ENCODE measurements at places on chromosomes 3 and 15. TPM values are rescaled to one million over a fixed set of nuclear protein-coding genes. Genes with fewer than 3 reads are reported as not detected.

GXYLT2 gene
- 2.0 TPM for polyA plus RNA-seq

GRCh38 chr15:31241888-31242522 lies 84.6 kb upstream of the KLF13 start:
- DNase-seq: no peak

C2CD4B gene
- polyA plus RNA-seq: 0.45 TPM

DNA sequence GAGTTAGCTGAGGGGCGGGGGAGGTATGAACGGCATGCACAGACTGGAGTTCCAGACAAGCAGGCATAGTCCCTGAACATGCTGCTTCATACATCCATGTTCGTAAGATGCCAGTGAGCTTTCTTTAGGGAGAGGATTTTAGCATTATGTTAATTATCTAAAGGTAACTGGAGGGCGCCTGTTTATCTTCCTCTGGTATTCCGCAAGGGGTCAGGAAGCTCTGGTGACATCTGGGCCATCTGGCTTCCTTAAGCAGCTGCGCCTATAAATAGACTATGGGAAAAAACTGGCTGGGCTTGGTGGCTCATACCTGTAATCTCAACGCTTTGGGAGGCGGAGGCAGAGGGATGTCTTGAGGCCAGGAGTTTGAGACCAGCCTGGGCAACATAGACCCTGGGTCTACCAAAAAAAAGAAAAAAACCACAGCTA lies 1.5 kb upstream of the FBXO22 start:
- DNase-seq: no peak

IGF2BP2 gene
- polyA plus RNA-seq: 6.1 TPM

DNA sequence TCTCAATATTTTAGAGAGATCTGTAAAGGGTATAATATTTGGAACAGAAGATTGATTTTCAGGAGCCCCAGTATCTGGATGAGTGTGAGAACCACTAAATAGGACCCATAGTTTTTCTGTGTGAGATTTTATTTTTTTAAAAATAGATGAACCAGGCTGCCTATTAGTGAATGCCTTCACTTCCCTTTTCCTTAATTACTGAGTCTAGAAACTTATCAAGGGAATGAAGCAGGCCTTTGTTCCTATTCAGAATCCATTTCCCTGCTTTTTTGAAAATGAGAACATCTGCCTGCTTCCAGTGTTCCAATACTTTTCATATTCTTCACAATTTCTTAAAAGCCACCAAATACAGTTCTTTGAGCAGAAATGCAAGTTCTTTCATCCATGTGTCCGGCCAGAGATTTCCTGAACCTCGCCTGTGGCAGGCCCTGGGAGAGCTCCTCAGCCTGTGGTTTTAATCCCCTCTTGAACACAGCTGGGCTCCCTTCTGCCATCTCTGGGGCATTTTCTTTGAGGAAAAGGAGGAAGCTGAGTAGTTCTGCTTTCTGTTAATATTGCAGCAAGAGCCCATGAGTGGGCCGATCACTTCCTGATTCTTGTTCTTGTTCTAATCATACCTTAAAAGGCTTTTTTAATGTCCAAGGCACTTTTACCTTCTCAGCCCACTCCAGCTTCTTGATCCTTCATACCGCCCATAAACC lies 4.7 kb downstream of the EHD4 start:
- no peak for DNase-seq

DNA sequence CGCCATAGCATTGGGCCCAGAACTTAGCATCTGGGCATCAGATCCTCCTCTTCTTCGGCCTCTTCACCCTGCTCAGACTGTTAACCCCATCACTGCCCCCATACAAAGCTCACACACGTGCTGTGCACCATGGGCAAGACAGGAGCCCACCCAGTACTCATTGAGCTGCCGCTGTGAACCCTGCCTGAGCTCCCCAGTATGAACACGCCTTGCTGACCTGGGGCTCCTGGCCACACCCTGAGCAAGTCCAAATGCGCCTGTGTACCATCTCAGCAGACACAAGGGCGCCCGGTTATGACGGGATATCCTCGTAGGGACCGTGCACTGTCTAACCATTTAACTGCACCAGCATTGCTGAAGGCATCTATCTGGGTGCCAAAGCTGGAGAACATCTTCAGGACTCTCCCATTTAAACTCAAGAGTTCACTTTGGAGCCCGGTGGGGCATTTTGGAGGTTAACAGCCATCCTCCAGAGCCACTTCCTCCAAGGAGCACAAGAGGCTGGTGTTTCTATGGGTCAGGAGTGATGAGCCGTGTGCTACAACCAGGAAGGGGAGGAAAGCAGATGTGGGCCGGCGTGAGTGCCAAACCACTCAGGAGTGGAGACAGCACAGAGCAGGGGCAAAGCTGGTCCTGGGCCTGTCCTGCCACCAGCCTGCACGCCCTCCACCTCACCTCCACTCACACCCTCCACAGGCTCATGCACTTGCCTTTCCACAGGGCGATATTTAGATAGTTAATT lies 12.1 kb downstream of the PRR23E start:
- no peak for DNase-seq

GRCh38 chr3:36846406-36846805 lies 82.1 kb upstream of the DCLK3 start:
- DNase-seq: no peak

GABRB3 gene
- 78.3 TPM for polyA plus RNA-seq

TUSC7 gene
- not detected for polyA plus RNA-seq

DNA sequence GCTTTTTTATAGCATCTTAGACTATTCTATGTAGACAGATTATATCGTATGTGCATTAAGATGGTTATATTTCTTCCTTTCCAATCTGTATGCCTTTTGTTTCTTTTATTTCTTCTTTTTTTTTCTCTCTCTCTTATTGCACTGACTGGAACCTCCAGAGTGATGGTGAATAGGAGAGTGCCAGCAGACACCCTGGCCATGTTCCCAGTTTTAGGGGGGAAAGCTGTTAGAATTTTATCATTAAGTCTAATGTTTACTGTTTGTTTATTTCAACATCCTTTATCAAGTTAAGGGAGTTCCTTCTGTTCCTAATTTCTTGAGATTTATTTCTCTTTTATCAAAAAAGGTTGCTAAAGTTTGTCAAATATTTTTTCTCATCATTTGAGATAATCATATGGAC lies 116.6 kb upstream of the LRTM1 start:
- no peak for DNase-seq

GRCh38 chr15:100958326-100959065 lies 39.3 kb downstream of the LRRK1 start:
- peak; percentile 77 for DNase-seq

FILIP1L gene
- 0.22 TPM for polyA plus RNA-seq

DNA sequence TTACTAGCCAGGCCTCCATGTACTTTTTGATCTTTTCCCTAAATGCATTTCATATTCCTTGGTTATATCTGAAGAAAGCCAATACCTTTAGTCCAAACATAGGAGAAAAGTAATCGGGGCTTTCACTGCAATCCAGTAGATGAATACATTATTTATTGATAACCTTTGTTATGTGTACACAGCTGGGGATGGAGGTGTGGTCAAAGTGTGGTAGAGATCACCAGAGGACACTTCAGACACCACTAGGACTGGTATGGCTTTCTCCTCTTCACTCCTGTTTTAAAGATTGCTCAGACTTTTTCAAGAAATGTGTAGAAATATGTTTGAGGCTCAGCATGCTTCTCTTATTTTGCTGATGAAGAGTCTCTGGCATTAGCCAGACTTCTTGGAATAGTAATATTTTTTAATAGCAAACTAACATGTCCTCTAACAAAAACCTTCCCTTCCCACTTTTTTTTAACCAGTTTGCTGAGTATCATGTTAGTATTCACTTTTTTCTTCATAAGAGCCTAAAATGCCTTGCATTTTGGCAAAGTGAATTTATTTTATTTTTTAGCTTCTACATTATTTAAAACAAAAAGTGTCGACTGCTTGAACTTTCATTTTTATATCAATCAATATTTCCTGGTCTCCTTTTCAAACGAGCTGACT lies 65.6 kb upstream of the MBNL1 start:
- DNase-seq: peak; percentile 5

- no peak for DNase-seq
Measured at GRCh38 chr3:68943753-68944500, 11.6 kb upstream of the TAFA4 start.

GRCh38 chr3:42936157-42936981 lies 30.4 kb downstream of the ZNF662 start:
- DNase-seq: no peak

GRCh38 chr3:41328926-41329325 lies 129.6 kb downstream of the CTNNB1 start:
- DNase-seq: no peak

SAMMSON gene
- not detected for polyA plus RNA-seq

GRCh38 chr3:48437812-48438211 lies 2.1 kb downstream of the CCDC51 start:
- no peak for DNase-seq

DNA sequence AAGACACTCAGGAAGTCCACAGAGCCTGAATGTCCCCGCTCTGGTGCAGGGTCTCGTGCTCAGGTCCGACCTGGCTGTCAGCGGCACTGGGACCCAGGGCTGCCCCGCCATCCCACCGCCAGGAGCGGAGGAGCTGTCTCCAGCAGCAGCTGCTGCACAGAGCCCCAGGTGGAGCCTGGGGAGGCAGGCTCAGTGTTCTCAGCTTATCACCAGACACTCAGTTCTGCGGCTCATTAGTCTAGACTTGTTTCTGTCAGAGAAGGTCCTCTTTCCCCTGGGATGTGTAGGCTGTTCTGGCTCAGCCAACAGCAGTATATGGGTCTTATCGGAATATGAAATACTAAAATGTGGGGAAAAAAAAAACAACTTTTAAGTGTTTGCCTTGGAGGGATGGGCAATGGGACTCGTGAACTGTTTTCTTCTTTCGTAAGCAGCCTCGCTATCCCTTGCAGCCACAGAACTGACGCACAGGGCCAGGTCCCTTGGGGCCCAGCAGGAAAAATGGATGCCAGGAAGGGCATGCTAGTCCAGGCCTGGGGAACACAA lies 75.9 kb downstream of the KLF13 start:
- DNase-seq: no peak

CP gene
- polyA plus RNA-seq: 2.6 TPM

DNA sequence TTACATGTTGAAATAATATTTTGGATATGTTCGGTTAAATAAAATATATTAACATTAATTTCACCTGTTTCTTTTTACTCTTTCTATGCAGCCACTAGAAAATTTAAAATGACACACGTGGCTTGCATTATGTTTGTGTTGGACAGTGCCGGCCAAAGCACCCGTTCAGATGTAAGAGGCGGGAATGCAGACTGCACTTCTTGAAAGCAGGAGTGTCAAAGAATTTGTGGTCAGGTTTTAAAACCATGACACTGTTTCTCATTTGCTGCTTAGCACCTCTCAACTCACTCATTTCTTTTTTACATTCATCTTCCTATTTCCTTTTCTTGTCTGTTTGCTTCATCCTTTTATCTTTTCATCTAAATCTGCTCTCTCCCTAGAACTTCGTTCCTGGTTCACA lies 35.3 kb upstream of the MINAR1 start:
- no peak for DNase-seq

CTXN2 gene
- not detected for polyA plus RNA-seq

- DNase-seq: peak; percentile 64
Measured at GRCh38 chr15:60362321-60363086, 35.3 kb downstream of the ANXA2 start.

MUSTN1 gene
- not detected for polyA plus RNA-seq

KCNAB1 gene
- polyA plus RNA-seq: not detected

KLHL40 gene
- polyA plus RNA-seq: not detected

SMAD6 gene
- 40.5 TPM for polyA plus RNA-seq

- no peak for DNase-seq
Measured at GRCh38 chr15:80177156-80177555, 24.4 kb downstream of the FAH start.

DNA sequence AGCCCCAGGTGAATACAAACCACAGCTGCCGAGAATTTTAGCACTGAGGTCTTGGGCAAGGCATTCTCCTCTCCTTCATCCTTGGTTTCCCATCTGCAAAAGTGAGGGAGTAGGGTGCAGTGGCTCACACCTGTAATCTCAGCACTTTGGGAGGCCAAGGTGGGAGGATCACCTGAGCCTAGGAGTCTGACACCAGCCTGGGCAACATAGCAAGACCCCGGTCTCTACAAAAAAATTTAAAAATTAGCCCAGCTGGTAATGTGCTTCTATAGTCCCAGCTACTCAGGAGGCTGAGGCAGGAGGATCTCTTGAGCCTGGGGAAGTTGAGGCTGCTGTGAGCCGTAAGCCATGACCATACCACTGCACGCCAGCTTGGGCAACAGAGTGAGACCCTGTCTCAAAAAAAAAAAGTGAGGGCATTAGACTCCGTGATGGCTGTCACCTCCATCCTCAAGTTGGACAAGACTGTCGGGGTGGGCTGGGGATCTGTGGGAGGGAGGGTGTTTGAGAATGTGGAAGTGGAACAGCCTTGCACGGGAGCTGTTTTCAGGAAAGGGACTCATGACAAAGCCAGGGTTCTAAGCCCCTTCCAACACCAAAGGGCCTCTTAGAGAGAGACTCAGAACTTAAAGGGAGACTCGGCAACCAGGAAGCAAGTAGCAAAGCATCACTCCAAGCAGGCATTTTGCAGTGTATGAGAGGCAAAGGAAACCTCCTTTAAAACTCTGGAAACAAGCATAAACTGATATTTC lies 46.0 kb upstream of the FURIN start:
- no peak for DNase-seq

GRCh38 chr3:175743733-175744400 lies 884.7 kb downstream of the NAALADL2 start:
- DNase-seq: peak; percentile 1

DNA sequence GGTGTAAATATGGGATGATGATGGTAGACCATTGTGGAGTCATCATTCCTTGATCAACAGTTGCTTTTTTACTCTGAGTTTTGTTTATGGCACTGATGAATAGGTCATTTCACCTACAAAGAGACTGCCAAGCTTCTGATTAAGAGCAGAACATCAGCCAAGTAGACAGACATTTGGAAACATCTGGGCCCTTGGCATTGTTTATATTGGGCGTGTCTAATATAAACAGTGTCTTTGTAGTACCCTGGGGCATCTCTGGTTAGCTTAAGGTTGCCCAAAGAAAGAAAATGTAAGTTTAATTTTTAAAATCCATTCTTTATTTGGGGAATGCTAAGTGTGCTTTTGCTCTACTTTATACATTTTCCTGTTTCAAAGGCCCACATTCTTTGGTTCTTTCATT lies 377.0 kb downstream of the FEZF2 start:
- DNase-seq: no peak

DNA sequence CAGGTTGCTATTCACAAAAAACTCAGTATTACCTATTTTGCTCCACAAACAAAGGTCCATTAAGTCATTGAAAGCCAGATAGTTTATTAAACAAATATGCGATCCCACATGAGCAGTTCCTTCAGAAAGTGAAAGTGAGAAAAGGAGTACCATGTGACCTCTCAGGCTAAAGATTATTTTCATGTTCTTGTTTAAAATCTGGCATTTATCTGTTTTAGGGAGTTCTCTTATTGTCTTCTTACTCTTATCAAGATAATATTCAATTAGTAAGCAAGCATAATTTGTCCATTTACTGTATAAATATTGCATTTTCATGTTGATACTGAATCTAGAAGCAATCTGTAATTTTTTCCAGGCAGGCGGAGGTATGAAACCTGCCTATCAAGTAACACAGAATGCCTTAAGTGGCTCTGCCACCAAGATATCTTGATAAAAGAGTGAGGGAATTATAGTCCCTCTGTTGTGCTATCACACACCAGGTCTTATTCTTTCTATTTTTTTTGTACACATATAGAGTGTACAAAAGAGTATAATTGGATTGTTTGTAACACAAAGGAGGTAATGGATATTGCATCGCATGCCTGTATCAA lies 20.1 kb upstream of the PLSCR5 start:
- peak; percentile 2 for DNase-seq

NUP210 gene
- 25.7 TPM for polyA plus RNA-seq

Measured in A549 (cell line).